Heart right ventricle (tissue), 16 donors: ENCODE measurements at places on chromosomes 4 and X.

- DNase-seq, result no peak
These were observed 719 bp upstream of the BGN start for GRCh38 chrX:153494061-153494460.

DNA sequence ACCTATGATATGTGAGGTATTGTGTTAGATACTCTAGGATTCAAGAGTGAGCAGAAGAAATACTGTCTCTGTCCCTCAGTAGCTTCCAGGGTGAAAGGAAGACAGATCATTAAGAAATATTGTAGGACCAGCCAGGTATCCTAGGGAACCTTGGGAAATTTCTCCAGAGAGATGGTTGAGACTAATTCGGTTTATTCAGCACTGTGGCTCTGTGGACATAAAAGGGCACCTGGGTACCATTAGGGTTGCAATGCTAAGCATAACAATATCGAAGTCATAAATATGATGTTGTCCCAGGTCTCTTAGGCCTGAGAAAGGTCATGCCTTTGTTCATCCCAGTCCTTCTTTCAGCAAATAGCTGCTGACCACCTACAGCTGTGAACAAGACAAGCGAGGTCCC is 61.0 kb downstream of the FAM114A1 start:
- DNase-seq, result no peak

DNA sequence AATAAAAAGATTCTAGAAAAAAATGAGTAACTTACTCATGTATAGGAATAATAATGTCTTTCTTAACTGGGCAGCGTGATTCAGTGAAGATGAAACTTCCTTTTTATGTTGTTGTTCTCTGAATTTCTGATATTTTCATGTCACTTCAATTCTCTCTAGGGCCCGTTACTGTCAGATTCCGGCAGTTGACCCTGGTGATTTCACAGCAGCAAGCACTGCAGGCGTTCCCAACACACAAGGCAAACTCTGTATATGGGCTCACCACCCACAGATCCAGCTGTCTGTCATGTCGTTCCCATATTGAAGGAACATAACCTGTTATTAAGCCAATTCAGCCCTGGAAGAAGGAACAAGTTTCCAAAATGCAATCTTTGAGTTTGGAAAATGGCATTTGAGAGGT is 288.3 kb upstream of the GALNTL6 start:
- no peak for DNase-seq

DNA sequence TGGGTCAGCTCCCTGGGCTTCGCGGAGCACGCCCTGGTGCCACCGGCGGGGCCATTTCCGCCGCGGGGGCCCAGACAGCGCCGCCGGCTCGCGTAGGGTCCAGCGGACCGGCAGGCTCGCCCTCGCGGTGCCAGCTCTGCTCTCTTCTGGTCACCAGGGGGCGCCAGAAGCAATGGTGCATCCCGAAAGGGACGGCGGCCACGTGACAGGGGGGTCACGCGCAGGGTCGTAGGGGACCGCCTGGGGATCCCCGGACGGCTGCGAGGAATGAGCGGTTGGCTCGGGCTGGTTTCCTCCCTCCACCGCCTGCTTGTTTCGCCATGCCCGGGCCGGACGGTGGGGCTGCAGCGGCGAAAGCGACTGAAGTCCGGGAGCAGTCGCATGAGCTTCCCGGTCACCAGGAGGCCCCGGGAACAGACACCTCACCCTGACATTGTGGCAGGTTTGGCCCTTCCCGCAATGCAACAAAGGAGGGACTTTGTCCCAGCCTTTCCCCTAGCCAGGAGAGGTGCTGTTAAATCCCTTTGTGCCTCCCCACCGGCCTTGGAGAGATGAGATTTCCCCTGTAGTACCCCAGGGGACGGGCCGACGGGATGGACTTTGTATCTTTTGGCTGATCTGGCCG is 15.8 kb downstream of the ZCCHC12 start:
- DNase-seq, result peak; percentile 83

DNA sequence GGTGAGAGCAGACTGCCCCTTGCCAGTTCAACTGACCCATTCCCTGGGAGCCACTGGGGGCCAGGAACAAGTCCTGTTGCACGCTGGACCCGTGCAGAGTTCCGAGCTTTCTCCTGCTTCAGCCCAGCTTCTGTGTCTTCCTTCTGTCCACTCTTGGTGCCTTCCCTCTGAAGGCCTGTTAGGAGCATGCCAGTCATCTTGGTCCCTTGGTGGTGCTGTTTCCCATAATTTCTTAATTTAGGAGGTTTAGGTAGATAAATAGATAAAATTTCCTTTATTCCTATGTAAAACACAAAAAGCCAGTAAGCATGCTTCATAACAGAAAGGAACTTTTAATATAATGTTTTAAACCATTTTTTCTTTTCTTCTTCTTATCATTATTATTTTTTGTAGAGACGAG is 672.7 kb downstream of the CCSER1 start:
- DNase-seq, result no peak

GRCh38 chr4:172660251-172660650 is 508.4 kb upstream of the GALNT7 start:
- no peak for DNase-seq

GRCh38 chrX:18985186-18985435 is 1.2 kb upstream of the PHKA2 start:
- no peak for DNase-seq

GRCh38 chr4:66741081-66741480 is 804.2 kb downstream of the CENPC start:
- DNase-seq, result no peak

- no peak for DNase-seq
These were observed 685.0 kb upstream of the FRG1 start for GRCh38 chr4:189255636-189256035.
